ENCODE measurements at places on chromosomes 5 and 9.

DNA sequence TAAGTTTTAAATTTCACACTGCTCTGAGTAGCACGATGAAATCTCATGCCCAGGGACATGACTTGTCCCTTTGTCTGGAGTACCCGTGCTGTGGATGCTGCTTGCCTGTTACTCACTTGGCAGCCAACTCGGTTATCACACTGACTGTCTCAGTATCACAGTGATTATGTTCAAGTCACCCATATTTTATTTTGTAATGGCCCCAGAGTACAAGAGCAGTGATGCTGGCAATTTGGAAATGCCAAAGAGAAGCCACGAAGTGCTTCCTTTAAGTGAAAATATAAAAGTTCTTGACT lies 22.8 kb upstream of the SCGB3A2 start:
- peaks cover 3% of the 10 kb centered on the region for H3K27me3 ChIP-seq
- H3K27ac ChIP-seq, result no peak overlapping the region
- H3K36me3 ChIP-seq, result no peaks in the 10 kb centered on the region
- H3K4me3 ChIP-seq, result no peak overlapping the region
- no peaks in the 10 kb centered on the region for H3K4me1 ChIP-seq

- peaks cover 2% of the 10 kb centered on the region for H3K27me3 ChIP-seq
- H3K27ac ChIP-seq, result peak overlapping the region; percentile 96
- H3K36me3 ChIP-seq, result peaks cover 7% of the 10 kb centered on the region
These were observed 680 bp upstream of the RFK start for GRCh38 chr9:76394960-76395252.

- H3K27me3 ChIP-seq, result peaks cover 2% of the 10 kb centered on the region
- DNase-seq, result no peak
- H3K4me3 ChIP-seq, result no peak overlapping the region
- H3K36me3 ChIP-seq, result no peaks in the 10 kb centered on the region
These were observed 35.6 kb downstream of the NIM1K start for GRCh38 chr5:43227655-43228054.

- no peaks in the 10 kb centered on the region for H3K27me3 ChIP-seq
- H3K4me3 ChIP-seq, result no peak overlapping the region
- no peak for DNase-seq
- no peaks in the 10 kb centered on the region for H3K4me1 ChIP-seq
These were observed 83.1 kb downstream of the TEX10 start for GRCh38 chr9:100269656-100270055.

DNA sequence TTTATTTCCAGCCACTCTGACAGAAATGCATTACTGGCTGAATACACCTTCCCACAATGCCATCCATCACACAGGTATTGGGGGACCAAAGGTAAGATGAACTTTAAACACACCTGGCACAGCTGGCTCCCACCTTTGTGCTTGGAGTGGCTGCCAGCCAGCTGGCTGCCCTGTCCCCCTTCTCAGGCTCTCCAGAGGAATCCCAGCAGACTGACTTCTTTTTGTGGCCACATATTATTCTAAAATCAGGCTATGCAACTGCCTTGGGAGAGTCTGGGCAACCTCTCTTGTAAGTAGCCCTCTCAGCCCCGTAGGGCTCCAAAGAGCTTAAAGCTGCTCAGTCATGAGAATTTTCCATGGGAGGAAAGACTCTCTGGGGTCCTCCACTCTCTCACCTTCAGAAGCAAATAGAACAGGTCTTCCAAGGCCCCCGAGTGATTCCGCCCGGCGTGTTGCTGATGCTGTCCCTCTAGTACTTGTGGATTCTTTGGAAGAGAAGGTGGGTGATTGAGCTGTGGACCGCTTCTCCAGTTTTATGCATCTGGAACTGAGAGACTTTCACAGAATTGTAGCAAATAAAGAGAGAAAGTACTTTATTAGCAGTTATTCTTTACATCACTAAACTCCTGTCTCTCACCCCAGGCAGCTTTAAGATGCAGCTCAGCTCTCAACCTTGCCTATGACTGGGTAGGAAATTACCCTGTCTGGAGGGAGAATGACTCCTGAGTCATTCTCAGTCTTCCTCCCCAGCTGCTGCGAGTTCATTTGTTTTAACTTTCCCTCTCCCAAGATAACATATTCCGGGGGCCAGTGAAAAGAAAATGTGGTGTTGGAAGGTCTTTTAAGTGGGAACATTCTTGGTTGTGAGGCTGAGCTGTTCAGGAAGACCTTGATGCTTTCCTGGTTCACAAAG lies 159.4 kb upstream of the PITX1 start:
- no peak overlapping the region for H3K4me3 ChIP-seq
- no peak overlapping the region for H3K27ac ChIP-seq
- no peaks in the 10 kb centered on the region for H3K36me3 ChIP-seq

Measured in neural crest cell (in vitro differentiated cells).